ENCODE measurements at places on chromosomes 2 and 18.

- DNase-seq, result no peak
Measured at GRCh38 chr18:80023173-80023572, 11.1 kb upstream of the RBFA start.

DNA sequence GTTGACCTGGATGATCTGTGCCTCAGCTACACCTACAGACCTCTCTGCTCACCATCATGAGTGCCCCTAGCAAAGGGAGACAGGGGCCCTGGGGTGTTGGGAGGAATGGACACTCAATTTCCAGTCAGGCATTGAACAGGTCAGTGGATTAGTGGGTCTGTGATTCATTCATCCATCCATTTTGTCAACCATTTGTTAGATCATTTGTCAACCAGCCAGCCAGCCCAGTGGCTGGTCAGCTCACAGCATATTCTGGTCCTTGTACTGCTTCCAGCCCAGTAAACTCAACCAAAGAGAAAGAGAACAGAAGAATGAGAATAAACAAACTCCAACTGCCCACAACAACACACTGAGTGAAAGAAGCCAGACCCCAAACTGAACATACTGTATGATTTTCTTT is 4.6 kb upstream of the KLF11 start:
- no peak for DNase-seq

- no peak for DNase-seq
Measured at GRCh38 chr2:113164215-113164929, 9.4 kb upstream of the PSD4 start.

GRCh38 chr2:150030436-150031190 is 443.0 kb upstream of the MMADHC start:
- no peak for DNase-seq

GRCh38 chr2:42937171-42937875 is 144.9 kb upstream of the HAAO start:
- DNase-seq, result no peak

- no peak for DNase-seq
Measured at GRCh38 chr18:44996261-44996660, 315.6 kb downstream of the SETBP1 start.

DNA sequence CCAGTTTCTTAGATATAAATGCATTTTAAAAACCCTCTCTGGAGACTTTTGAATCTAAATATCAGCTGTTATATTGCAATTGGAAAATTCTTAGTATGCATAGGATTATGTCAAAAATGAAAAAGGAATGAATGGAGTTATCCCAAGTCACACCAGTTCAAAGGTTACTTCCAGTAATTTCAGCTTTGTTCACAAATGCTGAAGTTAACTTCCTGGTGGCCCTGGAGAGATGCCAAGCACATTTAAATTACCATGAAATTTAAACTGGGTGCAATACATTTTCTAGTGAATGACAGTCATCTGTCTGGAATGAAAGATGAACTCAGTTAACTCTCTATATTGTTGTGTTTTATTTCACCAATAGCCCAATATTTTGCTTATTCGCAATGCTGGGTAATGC is 753.9 kb downstream of the SUCLG1 start:
- no peak for DNase-seq

DNA sequence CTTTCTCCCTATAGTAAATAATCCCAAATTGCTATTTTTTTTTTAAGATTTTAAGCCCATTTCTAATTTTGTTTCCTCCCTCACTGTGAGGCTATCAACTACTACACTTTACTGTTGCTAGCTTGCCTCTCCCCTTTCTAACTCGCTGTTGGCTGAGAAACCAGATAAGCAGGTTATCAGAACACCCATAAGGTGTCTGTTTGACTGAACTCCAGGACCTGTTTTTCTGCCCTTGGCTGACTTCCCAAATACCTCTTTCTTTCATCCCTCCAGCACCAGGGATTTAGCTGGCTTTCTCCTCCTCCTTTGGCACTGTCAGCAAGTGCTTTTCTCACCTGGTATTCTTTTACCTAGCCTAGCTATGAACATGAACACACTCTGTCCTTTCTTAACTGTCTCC is 11.1 kb downstream of the TRAK2 start:
- no peak for DNase-seq

GRCh38 chr2:233764264-233764663 is 4.2 kb downstream of the UGT1A1 start:
- DNase-seq, result peak; percentile 3

DNA sequence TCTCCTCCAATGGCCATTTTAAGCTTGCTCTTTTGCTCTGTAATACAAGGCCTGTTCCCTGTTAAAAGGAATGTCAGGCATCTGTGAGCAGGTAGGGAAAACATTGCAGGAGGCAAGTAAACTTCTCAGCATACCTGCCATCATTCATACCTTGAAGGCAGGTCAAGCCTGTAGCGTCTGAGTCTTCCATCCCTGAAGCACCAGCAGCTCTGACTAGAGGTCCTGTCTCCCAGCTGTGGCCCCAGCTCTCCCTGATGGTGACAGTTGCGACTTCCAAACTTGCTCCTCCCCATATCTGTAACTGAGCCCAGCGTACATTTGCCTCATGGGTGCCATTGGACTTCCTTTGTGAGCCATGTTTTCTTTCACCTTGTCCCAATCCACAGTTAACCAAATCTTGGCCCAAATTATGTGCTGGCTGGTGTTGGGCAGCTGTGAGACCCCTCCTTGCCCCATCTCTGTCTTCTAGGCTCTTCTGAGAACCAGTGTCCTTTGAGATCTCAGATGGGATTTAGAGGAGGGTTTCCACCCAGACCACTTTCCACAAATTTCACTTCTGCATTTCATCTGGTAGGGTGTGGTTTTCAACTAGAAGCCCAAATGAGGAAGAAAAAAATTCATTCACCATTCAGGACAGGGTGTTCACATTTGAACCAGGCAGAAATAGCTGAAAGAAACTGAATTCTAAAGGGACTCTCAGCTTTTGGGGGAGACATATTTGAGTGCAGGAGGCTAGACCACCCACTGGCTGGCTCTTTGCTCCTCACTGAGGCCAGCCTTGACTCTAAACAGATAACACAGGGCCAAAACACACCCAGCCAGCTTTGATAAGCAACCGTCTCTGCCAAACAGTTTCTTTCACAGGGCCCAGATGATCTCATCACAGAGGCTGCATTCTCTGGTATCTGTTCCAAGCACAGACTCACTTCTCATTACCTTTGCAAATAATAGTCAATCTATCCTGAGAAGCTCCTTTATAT is 66.4 kb upstream of the MSH2 start:
- no peak for DNase-seq

DNA sequence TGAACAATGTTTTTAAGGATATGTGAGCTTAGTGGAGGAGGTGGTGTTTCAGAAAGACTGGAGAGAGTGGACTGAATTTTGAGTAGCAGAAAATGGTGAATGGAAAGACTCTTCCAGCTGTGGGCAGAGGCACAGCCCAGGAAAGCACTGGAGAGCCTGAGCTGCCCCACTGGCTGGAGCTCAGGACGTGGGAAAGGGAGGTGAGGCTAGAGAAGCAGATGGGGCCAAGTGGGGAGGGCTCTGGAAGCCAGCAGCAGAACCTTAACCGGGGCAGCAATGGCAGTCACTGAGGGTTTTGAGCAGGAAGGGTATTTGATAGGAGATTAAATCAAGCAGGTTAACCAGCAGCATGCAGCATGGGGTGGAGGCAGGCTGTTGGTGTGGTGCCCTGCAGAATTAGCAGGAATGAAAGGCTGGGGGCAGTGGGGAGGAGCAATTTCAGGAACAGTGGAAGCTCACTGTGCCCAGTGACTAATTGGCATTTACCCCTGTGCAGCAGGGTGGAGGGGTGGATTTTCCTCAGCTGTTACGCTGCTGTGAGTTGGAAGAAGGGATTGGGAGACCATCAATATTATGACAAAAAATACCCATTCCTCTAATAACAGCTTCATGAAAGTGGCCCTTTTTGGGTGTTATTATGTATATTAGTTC is 136.2 kb downstream of the CERS6 start:
- no peak for DNase-seq

GRCh38 chr2:228535396-228535795 is 353.9 kb upstream of the SPHKAP start:
- DNase-seq, result no peak

DNA sequence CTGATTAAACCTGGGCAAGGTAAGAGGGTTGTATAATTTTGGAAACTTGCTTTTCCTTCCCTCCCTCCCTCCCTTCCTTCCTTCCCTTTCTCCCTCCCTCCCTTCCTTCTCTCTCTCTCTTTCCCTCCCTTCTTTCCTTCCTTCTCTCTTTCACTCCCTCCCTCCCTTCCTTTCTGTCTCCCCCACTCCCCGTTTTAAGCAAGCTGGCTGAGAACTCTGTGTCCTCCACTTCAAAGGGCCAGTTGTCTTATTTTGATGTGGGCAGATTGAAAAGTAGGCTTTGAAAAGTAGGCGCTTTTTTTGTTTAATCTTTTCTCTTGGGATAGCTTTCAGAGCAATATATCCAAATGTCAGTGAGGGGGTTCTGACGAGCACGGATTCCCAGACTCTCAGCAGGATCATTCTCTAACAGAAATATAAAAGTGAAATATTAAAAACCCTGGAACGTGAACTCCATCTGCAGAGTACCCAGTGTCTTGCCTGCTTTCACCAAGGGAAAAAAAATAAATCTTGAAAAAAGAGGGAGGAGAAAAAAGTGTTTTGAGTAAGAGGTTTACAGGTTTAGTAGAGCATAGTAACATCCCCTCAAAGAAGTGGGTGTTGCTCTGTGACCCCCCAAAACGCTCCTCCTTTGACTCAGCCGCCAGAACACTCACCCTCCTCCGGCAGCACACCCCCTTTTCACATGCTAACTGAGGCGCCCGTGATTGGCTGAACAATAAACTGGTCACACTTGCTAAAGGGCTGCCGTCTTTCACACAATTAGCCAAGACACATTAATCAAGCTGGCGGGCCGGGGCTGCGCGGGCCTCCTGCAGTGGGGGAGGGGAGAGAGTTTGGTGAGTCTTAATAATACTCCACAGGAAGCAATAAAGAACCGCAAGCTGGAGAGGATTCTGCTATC is 52.2 kb downstream of the CDK15 start:
- no peak for DNase-seq

GRCh38 chr2:238438856-238439849 is 12.4 kb downstream of the ASB1 start:
- DNase-seq, result peak; percentile 100

GRCh38 chr2:26572591-26572990 is 68.6 kb downstream of the CIB4 start:
- DNase-seq, result no peak

- DNase-seq, result no peak
Measured at GRCh38 chr2:467892-468647, 180.2 kb upstream of the ALKAL2 start.

GRCh38 chr2:193876980-193877379 is 1682.2 kb upstream of the TMEFF2 start:
- no peak for DNase-seq

DNA sequence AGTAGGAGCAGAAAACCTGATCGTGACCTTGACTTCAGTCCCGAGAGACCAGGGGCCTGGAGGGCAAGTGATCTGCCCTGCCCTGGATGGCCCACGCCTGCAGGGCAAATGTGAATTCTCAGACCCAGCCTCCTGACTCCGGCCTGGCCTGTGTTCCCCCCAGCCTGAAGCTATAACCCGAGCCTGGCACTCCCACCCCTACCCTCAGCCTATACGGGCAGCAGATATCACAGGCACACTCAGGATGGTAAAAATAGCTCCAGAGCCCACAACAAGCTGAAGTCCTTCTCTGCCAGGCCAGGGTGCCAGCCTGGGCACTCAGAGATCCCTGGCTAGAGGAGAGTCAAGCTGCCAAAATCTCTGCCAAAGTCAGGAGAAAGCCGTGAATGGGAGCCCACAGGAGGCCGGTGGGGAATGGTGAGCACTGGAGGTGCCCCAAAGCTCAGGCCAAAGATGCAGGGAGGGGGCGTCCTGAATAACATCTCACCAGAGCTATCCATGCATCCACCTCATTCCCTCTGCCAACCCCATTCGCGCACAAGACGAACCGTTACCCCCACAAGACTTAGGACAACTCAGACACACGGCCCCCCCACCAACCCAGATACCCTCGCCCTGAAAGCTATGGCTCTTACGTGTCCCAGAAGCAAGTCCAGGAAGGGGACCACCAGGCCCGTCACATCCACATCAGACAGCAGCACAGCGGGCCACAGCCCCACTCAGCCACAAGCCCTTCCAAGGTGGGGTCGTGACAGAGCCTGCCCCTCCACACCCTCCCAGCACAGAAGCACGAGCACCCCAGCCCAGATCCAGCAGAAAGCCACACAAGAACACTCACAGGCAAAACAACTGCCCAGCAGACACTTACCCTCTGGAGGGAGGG is 144.9 kb downstream of the TNS1 start:
- no peak for DNase-seq

GRCh38 chr2:84874381-84875212 is 6.3 kb downstream of the TRABD2A start:
- no peak for DNase-seq

GRCh38 chr2:63023444-63023843 is 27.2 kb upstream of the OTX1 start:
- no peak for DNase-seq

DNA sequence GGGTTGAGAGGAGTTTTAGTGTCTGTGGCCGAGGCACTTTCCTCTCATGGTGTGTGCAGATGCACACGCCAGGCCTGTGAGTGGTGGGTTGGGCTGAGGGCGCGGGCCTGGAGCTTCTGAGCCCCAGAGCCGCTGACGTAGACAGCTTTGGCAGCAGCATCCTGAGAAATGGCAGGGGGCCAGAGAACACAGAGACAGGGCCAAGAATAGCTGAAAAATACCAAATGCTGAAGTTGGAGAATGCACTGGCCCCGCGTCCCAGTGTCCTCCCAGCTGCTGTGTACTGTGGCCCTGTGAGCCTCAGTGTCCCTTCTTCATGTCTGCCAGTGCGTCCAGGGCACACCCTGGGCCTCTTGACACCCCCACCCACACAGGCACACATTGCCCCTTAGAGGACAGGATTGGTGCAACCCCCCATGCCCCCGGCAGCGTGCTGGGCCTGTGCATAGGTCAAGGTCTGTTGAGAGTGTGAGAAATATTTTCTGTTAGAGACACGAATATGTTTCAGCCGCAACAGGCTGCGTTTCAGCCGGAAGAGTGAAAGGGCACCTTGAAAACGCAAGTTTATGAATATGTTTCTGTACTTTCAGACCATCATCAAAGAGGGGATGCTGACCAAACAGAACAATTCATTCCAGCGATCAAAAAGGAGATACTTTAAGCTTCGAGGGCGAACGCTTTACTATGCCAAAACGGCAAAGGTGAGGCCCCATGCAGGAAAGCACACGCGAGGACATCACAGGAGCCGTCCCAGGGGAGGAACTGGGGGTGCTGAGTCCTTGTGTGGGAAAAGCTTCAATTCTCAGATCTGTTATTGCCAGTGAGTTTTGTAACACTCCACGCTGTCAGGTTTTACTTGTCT is 33.6 kb downstream of the DGKD start:
- no peak for DNase-seq

GRCh38 chr2:121790276-121790956 is 35.0 kb downstream of the TSN start:
- DNase-seq, result peak; percentile 93

DNA sequence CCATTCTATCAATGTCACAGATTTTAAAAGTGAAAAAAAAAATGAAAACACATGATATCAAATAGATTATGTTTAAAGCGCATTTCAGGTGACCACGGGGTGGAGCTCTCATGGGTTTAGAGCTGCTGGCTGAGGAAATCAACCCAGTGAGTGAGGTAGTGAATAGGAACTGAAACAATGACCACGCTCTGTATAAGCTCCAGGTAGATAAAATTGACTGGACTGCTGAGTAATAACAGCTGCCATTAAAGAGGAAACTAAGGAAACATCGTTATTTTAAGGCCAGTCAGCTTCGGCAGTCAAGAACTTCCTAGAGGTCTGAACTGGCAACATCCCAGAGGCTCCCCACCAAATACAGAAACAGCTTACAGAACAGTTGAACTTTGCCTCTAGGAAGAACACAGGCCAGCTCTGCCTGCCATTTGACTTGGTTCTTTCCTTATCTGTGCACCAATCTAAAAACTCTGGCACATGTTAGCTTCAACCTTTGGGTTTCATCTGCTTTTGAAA is 185.9 kb downstream of the PDE1A start:
- DNase-seq, result no peak

Measured in HS-5 (cell line).